Spinal cord (tissue), 10 donors: ENCODE measurements at places on chromosomes 4 and X. TPM values are rescaled to one million over a fixed set of nuclear protein-coding genes. Genes with fewer than 3 reads are reported as not detected.
A peak's percentile ranks its signal among the peaks of the same experiment; 100 is the strongest.

- DNase-seq, result no peak
- no peaks in the 10 kb centered on the region for H3K36me3 ChIP-seq
- H3K4me1 ChIP-seq, result no peaks in the 10 kb centered on the region
- H3K4me3 ChIP-seq, result no peak overlapping the region
These were observed 63.9 kb upstream of the SMIM10 start for GRCh38 chrX:134926864-134927263.

GRCh38 chrX:118049713-118050112, 66.9 kb downstream of the KLHL13 start:
- no peak overlapping the region for H3K4me3 ChIP-seq
- no peaks in the 10 kb centered on the region for H3K27me3 ChIP-seq
- H3K36me3 ChIP-seq, result no peaks in the 10 kb centered on the region
- DNase-seq, result no peak
- no peaks in the 10 kb centered on the region for H3K4me1 ChIP-seq
- H3K27ac ChIP-seq, result no peak overlapping the region

RASL11B gene
- 9.2 TPM for polyA plus RNA-seq

DNA sequence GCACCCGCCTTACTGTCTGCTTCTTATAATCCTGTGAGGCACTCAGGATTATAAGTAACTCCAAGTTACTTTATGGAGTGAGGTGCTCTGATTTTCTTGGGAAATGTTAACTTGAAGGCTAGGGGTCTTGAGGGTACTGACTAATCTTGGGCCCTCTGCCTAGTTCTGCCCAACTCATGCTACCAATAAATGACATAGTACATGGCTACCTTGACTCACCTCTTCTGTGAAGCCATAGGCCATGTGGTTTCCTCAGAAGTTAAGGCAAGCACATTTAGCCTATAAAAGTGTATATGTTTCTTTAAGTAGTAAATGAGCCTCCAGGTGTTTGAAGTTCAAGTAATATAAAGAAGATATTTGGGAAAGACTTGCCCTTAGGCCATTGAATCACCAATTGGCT, 99.8 kb upstream of the CASK start:
- no peaks in the 10 kb centered on the region for H3K27me3 ChIP-seq
- no peaks in the 10 kb centered on the region for H3K4me1 ChIP-seq
- no peak overlapping the region for H3K27ac ChIP-seq

- no peak overlapping the region for H3K27ac ChIP-seq
- no peak overlapping the region for H3K4me3 ChIP-seq
- H3K4me1 ChIP-seq, result no peaks in the 10 kb centered on the region
- no peaks in the 10 kb centered on the region for H3K27me3 ChIP-seq
These were observed 8.4 kb upstream of the HERC3 start for GRCh38 chr4:88583631-88584470.

TCEAL9 gene
- polyA plus RNA-seq, result 108 TPM

PDE5A gene
- polyA plus RNA-seq, result 26.0 TPM

GRCh38 chrX:153736871-153737441, 12.3 kb downstream of the ABCD1 start:
- peaks cover 5% of the 10 kb centered on the region for H3K4me1 ChIP-seq
- no peak overlapping the region for H3K4me3 ChIP-seq
- H3K36me3 ChIP-seq, result peaks cover 53% of the 10 kb centered on the region
- H3K27ac ChIP-seq, result no peak overlapping the region

TMPRSS11A gene
- not detected for polyA plus RNA-seq

- no peaks in the 10 kb centered on the region for H3K4me1 ChIP-seq
- no peak overlapping the region for H3K27ac ChIP-seq
- DNase-seq, result no peak
- no peaks in the 10 kb centered on the region for H3K27me3 ChIP-seq
- no peaks in the 10 kb centered on the region for H3K36me3 ChIP-seq
These were observed 97.1 kb downstream of the PARM1 start for GRCh38 chr4:75030028-75030427.

F8A3 gene
- polyA plus RNA-seq, result 5.8 TPM

GRCh38 chr4:5497489-5497888, 210.9 kb downstream of the EVC2 start:
- no peak overlapping the region for H3K4me3 ChIP-seq
- no peak for DNase-seq
- H3K36me3 ChIP-seq, result peaks cover 5% of the 10 kb centered on the region
- H3K27ac ChIP-seq, result no peak overlapping the region
- peaks cover 3% of the 10 kb centered on the region for H3K4me1 ChIP-seq
- no peaks in the 10 kb centered on the region for H3K27me3 ChIP-seq

- no peak for DNase-seq
- H3K4me1 ChIP-seq, result no peaks in the 10 kb centered on the region
- peaks cover 5% of the 10 kb centered on the region for H3K27me3 ChIP-seq
- no peak overlapping the region for H3K4me3 ChIP-seq
- H3K36me3 ChIP-seq, result no peaks in the 10 kb centered on the region
These were observed 34.0 kb upstream of the AMOT start for GRCh38 chrX:112874614-112875013.

CCKAR gene
- 0.89 TPM for polyA plus RNA-seq

GRCh38 chr4:43564591-43564990, 672.1 kb downstream of the GRXCR1 start:
- no peak overlapping the region for H3K4me3 ChIP-seq
- no peaks in the 10 kb centered on the region for H3K36me3 ChIP-seq
- H3K27ac ChIP-seq, result no peak overlapping the region
- no peaks in the 10 kb centered on the region for H3K27me3 ChIP-seq
- DNase-seq, result peak; percentile 32

- DNase-seq, result no peak
- H3K27me3 ChIP-seq, result no peaks in the 10 kb centered on the region
- no peak overlapping the region for H3K4me3 ChIP-seq
- H3K27ac ChIP-seq, result no peak overlapping the region
- H3K36me3 ChIP-seq, result peaks cover 4% of the 10 kb centered on the region
These were observed 8.9 kb downstream of the ZNF330 start for GRCh38 chr4:141229408-141230101.

- no peak overlapping the region for H3K4me3 ChIP-seq
- DNase-seq, result peak; percentile 28
- no peaks in the 10 kb centered on the region for H3K36me3 ChIP-seq
- peak overlapping the region; percentile 17 for H3K27ac ChIP-seq
- H3K27me3 ChIP-seq, result no peaks in the 10 kb centered on the region
These were observed 148.9 kb upstream of the RBPJ start for GRCh38 chr4:26171941-26172340.

DNA sequence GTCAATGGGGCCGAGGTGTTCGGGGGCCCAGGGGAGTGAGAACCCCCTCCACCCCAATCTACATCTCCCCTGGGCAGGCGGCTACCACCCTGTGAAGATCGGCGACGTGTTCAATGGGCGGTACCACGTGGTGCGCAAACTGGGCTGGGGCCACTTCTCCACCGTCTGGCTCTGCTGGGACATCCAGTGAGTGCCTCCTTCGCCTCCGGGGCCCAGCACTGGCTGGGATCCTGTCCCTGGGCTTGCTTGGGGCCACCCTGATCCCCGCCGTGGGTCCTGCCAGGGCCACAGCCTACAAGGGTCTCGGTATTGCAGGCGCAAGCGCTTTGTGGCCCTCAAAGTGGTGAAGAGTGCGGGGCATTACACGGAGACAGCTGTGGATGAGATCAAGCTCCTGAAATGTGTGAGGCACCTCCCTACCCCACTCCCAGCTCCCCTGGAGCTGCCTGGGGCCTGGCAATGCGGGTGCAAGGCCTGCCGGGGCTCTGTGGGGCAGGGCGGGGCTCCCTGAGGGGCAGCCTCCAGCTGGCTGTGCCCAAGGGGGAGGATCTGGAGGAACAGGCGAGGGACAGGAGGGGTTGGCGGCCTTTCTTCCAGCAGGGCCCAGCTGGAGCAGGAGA, 697 bp downstream of the SRPK3 start:
- H3K4me1 ChIP-seq, result peaks cover 36% of the 10 kb centered on the region
- H3K36me3 ChIP-seq, result peaks cover 73% of the 10 kb centered on the region
- DNase-seq, result no peak
- H3K4me3 ChIP-seq, result no peak overlapping the region

DNA sequence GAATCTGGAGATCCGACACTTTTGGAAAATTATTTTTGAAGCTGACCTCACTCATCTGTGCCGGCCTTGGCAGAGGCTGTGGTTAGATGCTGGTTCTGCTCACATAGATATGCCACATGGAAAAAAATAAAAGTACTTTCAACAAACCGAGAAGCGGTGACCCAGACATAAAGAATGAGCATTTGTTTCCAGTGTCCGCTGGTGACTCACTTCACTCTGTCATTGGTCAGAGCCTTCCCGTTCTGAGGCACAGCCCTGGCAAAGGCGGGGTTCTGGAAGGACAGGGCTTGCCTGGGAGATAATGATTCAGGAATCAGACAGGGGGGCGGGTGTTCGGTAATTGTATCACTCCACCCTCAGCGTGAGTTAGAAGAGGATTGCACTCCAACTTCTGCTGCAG, 172.4 kb upstream of the MXRA5 start:
- no peak overlapping the region for H3K4me3 ChIP-seq
- no peaks in the 10 kb centered on the region for H3K4me1 ChIP-seq
- H3K27me3 ChIP-seq, result no peaks in the 10 kb centered on the region
- no peaks in the 10 kb centered on the region for H3K36me3 ChIP-seq
- no peak for DNase-seq

PNCK gene
- polyA plus RNA-seq, result 131 TPM

BTK gene
- 6.2 TPM for polyA plus RNA-seq

- no peak for DNase-seq
- no peak overlapping the region for H3K4me3 ChIP-seq
- peaks cover 7% of the 10 kb centered on the region for H3K4me1 ChIP-seq
- H3K36me3 ChIP-seq, result peaks cover 3% of the 10 kb centered on the region
- H3K27ac ChIP-seq, result no peak overlapping the region
These were observed 48.8 kb downstream of the MAP7D2 start for GRCh38 chrX:20067709-20068561.

PGAM4 gene
- polyA plus RNA-seq, result 0.45 TPM

SRPK3 gene
- polyA plus RNA-seq, result 10.6 TPM

NWD2 gene
- 7.9 TPM for polyA plus RNA-seq

GRCh38 chr4:57351731-57352130, 241.5 kb upstream of the IGFBP7 start:
- H3K27ac ChIP-seq, result no peak overlapping the region
- no peaks in the 10 kb centered on the region for H3K4me1 ChIP-seq
- no peaks in the 10 kb centered on the region for H3K36me3 ChIP-seq

SPACA5 gene
- not detected for polyA plus RNA-seq

GRCh38 chr4:152508386-152508785, 27.5 kb downstream of the FBXW7 start:
- no peak overlapping the region for H3K4me3 ChIP-seq
- no peaks in the 10 kb centered on the region for H3K36me3 ChIP-seq
- H3K27ac ChIP-seq, result no peak overlapping the region
- H3K4me1 ChIP-seq, result no peaks in the 10 kb centered on the region

FAM3A gene
- 47.2 TPM for polyA plus RNA-seq

GRCh38 chr4:155973639-155974475, 20.2 kb upstream of the CTSO start:
- no peaks in the 10 kb centered on the region for H3K4me1 ChIP-seq
- H3K27ac ChIP-seq, result no peak overlapping the region
- DNase-seq, result no peak
- no peak overlapping the region for H3K4me3 ChIP-seq

- peaks cover 3% of the 10 kb centered on the region for H3K27me3 ChIP-seq
- H3K4me1 ChIP-seq, result peaks cover 13% of the 10 kb centered on the region
- H3K4me3 ChIP-seq, result no peak overlapping the region
- H3K36me3 ChIP-seq, result no peaks in the 10 kb centered on the region
- no peak for DNase-seq
These were observed 166.8 kb downstream of the BCOR start for GRCh38 chrX:39930786-39931528.

- peaks cover 7% of the 10 kb centered on the region for H3K27me3 ChIP-seq
- DNase-seq, result peak; percentile 25
- peak within 1 kb of the TSS; percentile 67 for H3K27ac ChIP-seq
- peak within 1 kb of the TSS; percentile 61 for H3K4me3 ChIP-seq
- no peaks in the 10 kb centered on the region for H3K4me1 ChIP-seq
These were observed at the start of gene SCML2 for GRCh38 chrX:18354369-18355223. Gene SCML2 (minus strand): TSS chrX:18354688. CDS start chrX:18334071, 20,617 bp downstream.

DNA sequence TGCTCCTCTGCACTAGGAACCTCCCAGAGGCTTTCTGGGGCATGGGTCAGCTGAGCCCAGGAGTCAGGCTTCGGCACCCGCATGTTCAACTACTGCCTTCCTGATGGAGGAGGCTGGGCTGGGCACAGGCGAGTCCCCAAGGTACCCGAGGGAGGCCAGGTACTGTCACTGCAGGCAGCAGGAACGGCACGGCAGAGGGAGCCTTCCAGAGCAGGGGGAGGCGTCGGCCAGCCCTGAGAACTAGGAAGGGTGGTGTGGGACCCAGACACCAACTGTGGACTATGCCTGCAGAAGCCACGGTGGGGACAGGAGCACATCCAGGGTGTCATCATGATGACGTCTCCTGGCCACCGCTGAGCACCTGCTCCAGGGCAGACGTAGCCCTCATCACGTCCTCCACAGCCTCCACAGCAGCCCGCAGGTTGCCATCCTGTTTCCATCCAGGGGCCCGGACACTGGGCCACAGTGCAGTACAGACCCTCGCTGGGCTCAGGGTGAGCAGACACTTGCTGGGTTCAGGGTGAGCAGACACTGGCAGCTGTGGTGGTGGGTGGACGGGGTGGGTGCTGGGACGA, 40.8 kb downstream of the SORCS2 start:
- H3K4me3 ChIP-seq, result no peak overlapping the region
- H3K36me3 ChIP-seq, result peaks cover 11% of the 10 kb centered on the region
- H3K27me3 ChIP-seq, result no peaks in the 10 kb centered on the region
- no peak for DNase-seq
- no peak overlapping the region for H3K27ac ChIP-seq
- peaks cover 22% of the 10 kb centered on the region for H3K4me1 ChIP-seq

DNA sequence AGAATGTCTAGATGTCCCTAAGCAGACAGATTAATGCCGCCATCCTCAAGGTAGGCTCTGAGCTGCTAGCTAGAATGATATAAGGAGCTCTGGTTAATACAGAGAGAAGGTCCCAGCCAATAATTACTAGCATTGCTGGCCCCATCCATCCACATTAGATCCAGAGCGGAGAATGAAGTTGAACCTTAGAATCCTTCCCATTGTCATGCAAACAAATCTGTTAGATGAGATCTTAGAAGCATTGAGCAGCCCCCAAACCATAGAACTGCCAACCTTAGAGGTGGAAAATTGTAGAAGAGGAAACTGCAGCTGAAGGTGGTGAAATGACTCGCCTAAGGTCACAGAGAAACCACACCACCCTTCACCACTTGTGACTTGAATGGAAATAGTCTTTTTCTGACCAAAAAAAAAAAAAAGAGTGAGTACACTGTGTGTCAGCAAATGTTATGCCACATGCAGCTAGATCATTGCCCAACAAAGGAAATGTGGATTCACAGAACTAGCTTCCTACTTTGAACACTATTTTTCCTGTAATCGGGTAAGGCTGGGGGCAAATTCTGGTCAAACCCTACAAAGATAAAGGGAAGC, 162.1 kb downstream of the SMIM20 start:
- H3K36me3 ChIP-seq, result no peaks in the 10 kb centered on the region
- H3K4me3 ChIP-seq, result no peak overlapping the region
- no peak for DNase-seq
- H3K4me1 ChIP-seq, result no peaks in the 10 kb centered on the region
- no peaks in the 10 kb centered on the region for H3K27me3 ChIP-seq

IGFBP7 gene
- polyA plus RNA-seq, result 130 TPM

- no peaks in the 10 kb centered on the region for H3K36me3 ChIP-seq
- no peaks in the 10 kb centered on the region for H3K4me1 ChIP-seq
- no peak for DNase-seq
These were observed 226.1 kb upstream of the MBNL3 start for GRCh38 chrX:132714913-132715312.
